Activated CD8-positive, alpha-beta memory T cell treated with anti-CD3 and anti-CD28 coated beads, Interleukin-2, amount 10 ng/mL, durations not matched to agents 7 days and 5 days (primary cell): ENCODE measurements at places on chromosomes 1 and 21. TPM values are rescaled to one million over a fixed set of nuclear protein-coding genes. Genes with fewer than 3 reads are reported as not detected.

DNA sequence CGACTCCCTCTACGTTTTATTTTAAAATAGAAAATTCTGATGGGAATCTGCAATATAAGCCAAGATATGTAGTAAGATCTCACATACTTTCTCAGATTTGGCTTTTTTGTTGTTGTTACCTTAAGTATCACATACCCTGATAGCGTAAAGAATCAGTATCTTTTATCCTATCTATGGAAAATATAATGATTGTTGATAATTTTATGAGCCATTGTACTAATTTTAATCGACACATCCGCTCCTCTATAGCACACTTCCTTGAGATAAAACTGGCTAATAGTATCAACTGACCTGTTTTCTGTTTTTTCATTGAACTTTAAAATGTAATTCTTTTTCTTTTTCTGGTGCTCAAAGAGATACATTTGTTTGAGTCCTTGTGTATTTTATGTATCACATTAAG lies 118.7 kb downstream of the NFIA start:
- no peaks in the 10 kb centered on the region for H3K36me3 ChIP-seq
- no peak overlapping the region for H3K27ac ChIP-seq
- no peaks in the 10 kb centered on the region for H3K4me1 ChIP-seq
- no peak overlapping the region for H3K4me3 ChIP-seq
- DNase-seq: no peak
- H3K27me3 ChIP-seq: no peaks in the 10 kb centered on the region

GRCh38 chr21:46153247-46154154 lies 1.9 kb downstream of the FTCD start:
- no peaks in the 10 kb centered on the region for H3K4me1 ChIP-seq
- H3K27me3 ChIP-seq: no peaks in the 10 kb centered on the region
- peak; percentile 50 for DNase-seq
- H3K4me3 ChIP-seq: no peak overlapping the region

GRCh38 chr21:25563361-25564116 lies 43.7 kb downstream of the MRPL39 start:
- peak; percentile 85 for DNase-seq
- peak overlapping the region; percentile 95 for H3K27ac ChIP-seq
- H3K27me3 ChIP-seq: no peaks in the 10 kb centered on the region
- H3K36me3 ChIP-seq: peaks cover 63% of the 10 kb centered on the region
- peaks cover 72% of the 10 kb centered on the region for H3K4me1 ChIP-seq

GRCh38 chr1:205480349-205480985 lies 24.0 kb upstream of the CDK18 start:
- DNase-seq: peak; percentile 79
- peak overlapping the region; percentile 73 for H3K27ac ChIP-seq
- H3K4me1 ChIP-seq: peaks cover 28% of the 10 kb centered on the region
- H3K27me3 ChIP-seq: peaks cover 17% of the 10 kb centered on the region
- peak overlapping the region; percentile 5 for H3K4me3 ChIP-seq
- no peaks in the 10 kb centered on the region for H3K36me3 ChIP-seq

DNA sequence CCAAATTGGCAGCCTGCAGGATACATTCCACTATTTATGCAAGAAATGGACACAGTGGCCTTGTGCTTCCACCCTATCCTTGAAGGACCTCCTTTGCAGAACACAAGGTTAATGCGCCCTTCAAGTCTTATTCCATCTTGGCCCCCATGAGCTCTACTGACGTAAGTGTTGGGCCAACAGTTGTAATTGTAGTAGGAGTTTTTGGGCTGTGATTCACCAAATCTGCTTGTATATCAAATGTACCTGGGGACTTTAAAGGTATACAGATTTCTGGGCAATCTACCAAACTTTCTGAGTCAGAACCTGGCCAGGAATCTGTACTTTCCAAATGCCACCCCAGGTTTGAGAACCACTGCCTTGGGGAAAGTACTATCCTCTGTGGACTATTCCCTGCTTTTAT lies 100.9 kb upstream of the MARK1 start:
- peaks cover 2% of the 10 kb centered on the region for H3K4me1 ChIP-seq
- H3K36me3 ChIP-seq: no peaks in the 10 kb centered on the region
- H3K27ac ChIP-seq: no peak overlapping the region
- H3K4me3 ChIP-seq: no peak overlapping the region

GRCh38 chr1:4978660-4979390 lies 324.4 kb downstream of the AJAP1 start:
- no peaks in the 10 kb centered on the region for H3K36me3 ChIP-seq
- H3K4me1 ChIP-seq: no peaks in the 10 kb centered on the region
- H3K4me3 ChIP-seq: no peak overlapping the region
- peaks cover 2% of the 10 kb centered on the region for H3K27me3 ChIP-seq
- no peak overlapping the region for H3K27ac ChIP-seq
- no peak for DNase-seq

GRCh38 chr1:170881268-170882265 lies 53.8 kb upstream of the MROH9 start:
- DNase-seq: no peak
- H3K27ac ChIP-seq: no peak overlapping the region
- no peaks in the 10 kb centered on the region for H3K36me3 ChIP-seq
- H3K4me1 ChIP-seq: no peaks in the 10 kb centered on the region
- H3K4me3 ChIP-seq: no peak overlapping the region

DNA sequence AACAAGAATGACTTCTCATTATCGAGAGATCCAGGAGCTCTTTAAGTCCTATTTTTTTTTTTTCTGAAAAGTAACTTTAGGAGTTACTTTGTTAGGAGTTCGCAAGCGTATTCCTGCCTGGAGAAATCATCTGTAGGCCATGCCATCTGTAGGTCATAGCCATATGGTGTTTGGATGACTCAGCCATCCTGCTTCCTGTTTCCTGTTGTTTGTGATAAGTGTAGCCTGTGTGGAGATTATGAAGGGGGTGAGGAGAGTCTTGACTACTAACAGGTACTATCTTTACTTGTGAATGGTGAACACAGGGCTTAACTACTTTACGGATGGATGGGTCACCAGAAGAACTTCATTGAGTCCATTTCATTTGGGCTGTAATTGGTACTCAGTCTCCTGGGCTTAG lies 327.2 kb downstream of the PTPRU start:
- H3K27me3 ChIP-seq: no peaks in the 10 kb centered on the region
- DNase-seq: no peak
- no peaks in the 10 kb centered on the region for H3K36me3 ChIP-seq
- H3K4me3 ChIP-seq: no peak overlapping the region
- no peaks in the 10 kb centered on the region for H3K4me1 ChIP-seq

GRCh38 chr1:117138106-117138505 lies 16.6 kb upstream of the TRIM45 start:
- H3K27ac ChIP-seq: no peak overlapping the region
- no peaks in the 10 kb centered on the region for H3K4me1 ChIP-seq

- no peaks in the 10 kb centered on the region for H3K27me3 ChIP-seq
- peak overlapping the region; percentile 42 for H3K27ac ChIP-seq
- H3K4me3 ChIP-seq: no peak overlapping the region
- H3K36me3 ChIP-seq: peaks cover 12% of the 10 kb centered on the region
Observed at GRCh38 chr1:58722967-58723366, 23.1 kb upstream of the MYSM1 start.

GRCh38 chr1:32907435-32907834 lies 6.2 kb upstream of the TMEM54 start:
- no peak for DNase-seq
- H3K27ac ChIP-seq: no peak overlapping the region
- peaks cover 34% of the 10 kb centered on the region for H3K27me3 ChIP-seq
- H3K4me1 ChIP-seq: no peaks in the 10 kb centered on the region

DNA sequence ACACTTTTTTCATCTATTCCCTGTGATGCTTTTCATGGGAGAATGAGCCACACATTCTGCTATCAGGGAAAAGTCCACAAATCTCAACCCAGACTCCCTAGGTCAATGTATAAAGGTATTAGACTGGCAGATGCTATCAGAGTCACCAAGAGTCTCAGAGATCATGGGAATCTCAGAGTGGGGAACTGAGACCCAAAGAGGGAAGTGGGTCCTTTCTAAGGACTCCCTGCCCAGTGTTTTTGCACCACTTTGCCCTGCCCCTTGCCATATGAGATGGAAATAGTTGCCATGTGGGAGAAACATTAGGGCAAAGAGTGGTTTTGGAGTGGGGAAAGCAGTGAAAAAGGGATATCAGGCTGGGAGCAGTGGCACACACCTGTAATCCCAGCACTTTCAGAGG lies 19.1 kb upstream of the AZIN2 start:
- no peak overlapping the region for H3K4me3 ChIP-seq
- no peak for DNase-seq
- H3K4me1 ChIP-seq: no peaks in the 10 kb centered on the region
- H3K36me3 ChIP-seq: peaks cover 21% of the 10 kb centered on the region
- H3K27ac ChIP-seq: no peak overlapping the region

DNA sequence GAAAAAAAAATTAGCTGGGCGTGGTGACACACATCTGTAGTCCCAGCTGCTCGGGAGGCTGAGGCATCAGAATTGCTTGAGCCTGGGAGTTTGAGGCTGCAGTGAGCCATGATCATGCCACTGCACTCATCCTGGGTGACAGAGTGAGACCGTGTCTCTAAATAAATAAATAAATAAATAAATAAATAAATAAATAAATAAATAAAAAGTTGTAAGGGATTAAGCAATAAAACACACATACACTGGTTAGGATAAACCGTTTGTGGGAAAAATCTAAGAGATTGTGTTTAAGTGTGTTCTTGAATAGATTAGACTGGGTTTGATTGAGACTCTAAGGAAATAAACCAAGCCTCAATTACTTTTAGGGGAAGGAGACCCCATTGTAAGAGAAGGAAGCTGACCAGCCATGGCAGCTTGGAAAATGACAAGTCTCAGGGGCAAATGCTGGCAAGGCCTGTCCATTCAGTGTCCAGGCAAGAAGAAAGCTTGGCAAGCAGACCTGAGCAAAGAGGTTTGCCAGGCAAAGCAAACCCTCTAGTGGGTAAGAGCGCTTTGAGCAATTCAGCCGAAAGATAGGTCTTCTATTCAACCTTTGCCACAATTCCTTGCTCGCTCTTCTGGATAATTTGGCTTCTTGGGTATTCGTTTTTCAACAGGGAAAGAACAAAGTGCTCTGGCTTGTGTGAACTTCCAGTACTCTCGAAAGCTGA lies 106.9 kb upstream of the SERBP1 start:
- DNase-seq: no peak
- no peak overlapping the region for H3K27ac ChIP-seq
- no peaks in the 10 kb centered on the region for H3K4me1 ChIP-seq
- H3K4me3 ChIP-seq: no peak overlapping the region
- no peaks in the 10 kb centered on the region for H3K36me3 ChIP-seq
- H3K27me3 ChIP-seq: peaks cover 5% of the 10 kb centered on the region

DNA sequence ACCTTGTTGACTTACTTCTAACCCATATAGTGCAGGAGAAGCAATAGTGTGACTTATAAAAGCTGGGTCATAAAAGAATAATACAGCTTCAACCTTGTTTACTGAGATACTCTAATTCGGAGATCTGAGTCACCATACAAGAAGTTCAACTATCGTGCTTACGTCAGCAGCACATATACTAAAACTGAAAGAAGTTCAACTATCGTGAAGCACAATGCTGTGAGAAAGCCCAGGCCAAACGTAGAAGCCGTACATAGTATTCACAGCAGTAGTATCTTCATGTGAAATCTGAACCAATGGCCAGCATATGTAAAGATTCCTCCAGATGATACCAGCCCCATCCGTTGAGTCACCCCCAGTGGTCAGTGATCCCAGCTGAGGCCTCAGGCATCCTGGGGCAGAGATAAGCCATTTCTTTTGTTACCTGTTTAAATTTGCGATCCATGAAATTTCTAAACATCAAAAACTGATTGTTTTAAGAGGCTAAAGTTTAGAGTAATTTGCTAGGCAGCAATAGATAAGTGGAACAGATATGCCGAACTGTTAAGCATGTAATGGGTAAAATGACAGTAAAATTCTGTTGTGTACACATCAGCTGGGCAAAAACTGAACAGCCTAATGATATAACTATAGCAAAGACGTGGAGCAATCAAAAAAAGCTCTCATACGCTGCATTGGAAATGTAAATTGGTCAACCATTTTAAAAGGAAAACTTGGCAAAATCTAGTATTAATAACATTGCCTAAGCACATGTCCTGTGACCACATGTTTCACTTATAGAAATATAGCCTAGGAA lies 53.9 kb upstream of the SAMD13 start:
- DNase-seq: peak; percentile 48
- peak overlapping the region; percentile 77 for H3K27ac ChIP-seq
- no peaks in the 10 kb centered on the region for H3K27me3 ChIP-seq
- peaks cover 13% of the 10 kb centered on the region for H3K4me1 ChIP-seq
- H3K36me3 ChIP-seq: peaks cover 9% of the 10 kb centered on the region

GRCh38 chr1:35202048-35202719 lies 9.2 kb upstream of the SFPQ start:
- H3K27me3 ChIP-seq: peaks cover 8% of the 10 kb centered on the region
- no peak overlapping the region for H3K27ac ChIP-seq
- H3K36me3 ChIP-seq: no peaks in the 10 kb centered on the region
- peaks cover 7% of the 10 kb centered on the region for H3K4me1 ChIP-seq
- H3K4me3 ChIP-seq: no peak overlapping the region
- peak; percentile 86 for DNase-seq

DNA sequence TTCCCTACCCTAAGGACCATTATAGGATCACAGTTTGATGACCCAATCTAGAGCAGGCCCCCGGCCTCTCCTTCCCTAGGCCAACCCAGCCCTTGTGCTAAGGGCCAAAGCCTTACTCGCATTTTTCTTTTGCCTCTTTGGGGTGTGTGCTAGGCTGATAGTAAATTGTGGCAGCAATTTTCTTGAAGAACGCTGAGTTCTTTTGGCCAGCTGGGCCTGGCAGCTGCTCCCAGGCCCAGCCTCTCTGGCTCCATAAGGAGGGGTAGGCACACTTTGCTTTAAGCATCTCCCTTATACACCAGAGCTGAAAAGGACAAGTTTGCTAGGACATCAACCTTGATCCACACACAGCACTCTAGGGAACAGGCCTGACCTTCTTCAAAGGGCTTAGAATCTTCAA lies 4.2 kb downstream of the OLFML2B start:
- peaks cover 10% of the 10 kb centered on the region for H3K4me1 ChIP-seq
- no peak overlapping the region for H3K27ac ChIP-seq
- no peaks in the 10 kb centered on the region for H3K36me3 ChIP-seq
- no peak overlapping the region for H3K4me3 ChIP-seq
- peaks cover 36% of the 10 kb centered on the region for H3K27me3 ChIP-seq
- no peak for DNase-seq

DNA sequence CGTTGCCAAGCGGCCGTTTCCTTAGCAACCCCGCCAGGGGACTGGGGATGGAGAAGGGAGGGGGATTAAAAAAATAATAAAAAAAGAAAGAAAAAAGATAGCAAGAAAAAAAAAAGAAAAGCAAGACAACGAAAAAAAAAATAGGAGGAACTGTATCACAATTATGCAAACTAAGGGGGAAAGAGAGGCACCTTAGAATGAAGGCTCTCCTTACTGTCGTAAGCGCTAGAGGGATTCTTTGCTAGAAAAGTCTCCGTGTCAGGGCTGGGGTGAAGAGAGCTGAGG lies 625 bp upstream of the NEGR1 start:
- peaks cover 11% of the 10 kb centered on the region for H3K4me1 ChIP-seq
- no peak overlapping the region for H3K27ac ChIP-seq
- H3K36me3 ChIP-seq: no peaks in the 10 kb centered on the region
- DNase-seq: no peak
- no peak overlapping the region for H3K4me3 ChIP-seq

Gene TIE1
- 0.55 TPM for total RNA-seq

Gene CCDC185
- not detected for total RNA-seq

Gene LRRC71
- total RNA-seq: not detected

Gene GIPC2
- 0.38 TPM for total RNA-seq

Gene RPS6KC1
- 14.6 TPM for total RNA-seq

Gene SPRR2F
- not detected for total RNA-seq

Gene CNTN2
- total RNA-seq: not detected

Gene GNAT2
- not detected for total RNA-seq

Gene LRRC39
- 0.68 TPM for total RNA-seq

Gene INAVA
- total RNA-seq: 0.15 TPM
